Thyroid gland (tissue), 4 donors: ENCODE measurements at places on chromosomes 5 and 9. TPM values are rescaled to one million over a fixed set of nuclear protein-coding genes. Genes with fewer than 3 reads are reported as not detected.

GRCh38 chr5:66620711-66621110 lies 24.5 kb downstream of the MAST4 start:
- no peak for DNase-seq

DNA sequence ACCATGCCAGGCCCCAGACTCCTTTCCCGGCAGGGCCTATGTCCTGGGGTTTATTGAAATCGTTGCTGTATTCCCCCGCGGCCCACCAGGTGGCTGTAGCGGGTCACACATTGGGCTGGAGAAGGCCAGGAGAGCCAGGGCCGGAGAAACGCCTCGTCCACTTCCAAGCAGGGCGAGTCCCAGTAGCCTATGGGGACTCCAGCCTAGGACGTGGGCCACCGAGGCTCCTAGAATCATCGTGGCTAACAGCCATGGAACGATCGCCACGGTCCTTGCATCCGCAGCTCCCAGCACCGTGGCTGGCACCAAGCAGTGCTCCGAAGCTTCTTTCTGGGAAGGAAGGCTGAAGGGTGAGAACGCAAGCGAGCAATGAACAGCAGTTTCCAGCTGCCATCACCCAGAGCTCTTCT lies 87.7 kb downstream of the ENTREP1 start:
- DNase-seq, result peak; percentile 78

DNA sequence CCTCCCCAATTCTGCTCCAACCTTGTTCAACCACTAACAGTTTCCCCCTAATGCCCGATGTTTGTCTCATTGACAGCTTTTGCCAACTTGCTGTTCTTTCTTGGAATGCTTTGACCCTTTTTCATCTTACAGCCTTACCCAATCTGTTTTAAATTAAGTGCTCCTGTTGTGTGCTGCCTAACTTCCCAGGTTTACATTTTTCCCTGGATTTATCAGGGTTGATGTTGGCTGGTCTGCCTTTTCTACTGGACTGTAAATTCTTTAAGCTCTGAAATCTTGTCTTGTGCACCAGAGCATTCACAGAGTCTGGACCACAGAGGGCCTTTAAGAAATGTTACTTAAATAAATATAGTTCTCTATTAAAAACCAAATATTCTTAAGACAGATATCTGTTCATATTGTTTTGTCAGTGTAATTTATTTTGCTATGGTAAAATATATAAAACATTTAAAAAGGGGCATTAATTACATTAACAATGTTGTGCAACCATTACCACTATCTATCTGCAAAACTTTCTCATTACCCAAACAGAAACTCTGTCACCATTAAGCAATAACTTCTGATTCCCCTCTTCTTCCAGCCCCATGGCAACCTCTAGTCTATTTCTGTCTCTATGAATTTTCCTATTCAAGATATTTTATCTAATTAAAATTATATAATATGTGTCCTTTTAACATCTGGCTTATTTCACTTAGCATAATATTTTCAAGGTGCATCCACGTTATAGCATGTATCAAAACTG lies 73.0 kb downstream of the OSTF1 start:
- no peak for DNase-seq

- DNase-seq, result no peak
These were observed 22.7 kb downstream of the CAVIN4 start for GRCh38 chr9:100600521-100601079.

- DNase-seq, result no peak
These were observed 27.2 kb downstream of the NEK6 start for GRCh38 chr9:124284940-124285441.

DNA sequence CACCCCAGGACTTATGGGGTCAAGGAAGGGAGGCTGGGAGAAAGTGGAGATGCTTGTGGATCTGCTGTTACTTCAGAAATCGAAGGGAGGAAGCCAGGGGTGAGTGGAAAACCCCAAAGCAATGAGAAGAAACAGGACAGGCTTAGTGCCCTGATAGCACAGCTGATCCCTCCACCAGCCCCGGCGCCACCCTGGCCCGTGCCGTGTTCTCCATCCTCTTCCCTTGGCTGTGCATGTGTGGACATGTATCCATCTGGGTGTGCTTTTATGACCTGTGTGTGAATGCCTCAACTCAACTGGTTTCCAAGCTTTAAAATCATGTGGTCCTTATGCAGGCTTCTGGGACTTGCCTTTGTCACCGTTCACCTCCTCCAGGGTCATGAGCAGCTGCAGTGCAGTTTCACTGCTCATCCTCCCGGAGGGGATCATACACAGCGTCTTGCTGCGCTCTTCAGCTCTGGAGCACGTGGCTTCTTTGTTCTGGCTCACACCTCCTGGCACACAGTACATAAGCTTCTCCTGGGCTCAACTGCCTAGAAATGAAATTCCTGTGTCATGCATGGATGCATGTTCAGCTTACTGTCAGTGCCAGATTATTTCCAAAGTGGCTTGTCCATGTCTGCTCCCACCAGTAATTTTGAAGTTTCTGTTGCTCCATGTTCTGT lies 58.2 kb downstream of the IPPK start:
- peak; percentile 64 for DNase-seq

DNA sequence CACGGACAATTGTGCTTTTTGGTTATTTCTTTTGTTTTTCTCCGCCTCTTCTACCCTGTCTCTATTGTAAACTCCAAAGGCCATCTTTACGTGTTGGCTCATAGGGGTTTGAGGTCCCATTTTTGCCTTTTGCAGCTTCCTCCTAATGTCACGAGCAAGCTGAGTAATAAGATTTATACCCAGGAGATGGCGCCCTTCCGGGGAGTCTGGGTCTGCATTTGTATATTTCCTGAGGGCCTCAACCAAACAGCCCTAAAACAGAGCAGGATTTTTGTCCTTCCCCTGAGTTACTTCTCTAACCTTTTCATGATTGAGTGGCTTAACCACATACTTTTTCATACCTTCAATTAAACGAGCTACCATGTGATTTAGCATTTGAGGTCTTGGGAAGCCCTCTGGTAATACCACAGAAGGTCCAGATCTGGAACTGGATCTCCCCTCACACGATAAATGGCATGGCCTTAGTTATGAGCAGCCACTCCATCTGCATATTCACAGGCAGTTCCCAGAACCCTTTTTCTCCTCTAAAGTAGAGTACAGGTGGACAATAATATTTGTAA lies 11.2 kb upstream of the CFAP95 start:
- DNase-seq, result no peak

FBXW11 gene
- total RNA-seq, result 75.5 TPM

PAX5 gene
- total RNA-seq, result 0.68 TPM

TOR4A gene
- 14.7 TPM for total RNA-seq
